ENCODE measurements at places on chromosomes 13 and 19.

DNA sequence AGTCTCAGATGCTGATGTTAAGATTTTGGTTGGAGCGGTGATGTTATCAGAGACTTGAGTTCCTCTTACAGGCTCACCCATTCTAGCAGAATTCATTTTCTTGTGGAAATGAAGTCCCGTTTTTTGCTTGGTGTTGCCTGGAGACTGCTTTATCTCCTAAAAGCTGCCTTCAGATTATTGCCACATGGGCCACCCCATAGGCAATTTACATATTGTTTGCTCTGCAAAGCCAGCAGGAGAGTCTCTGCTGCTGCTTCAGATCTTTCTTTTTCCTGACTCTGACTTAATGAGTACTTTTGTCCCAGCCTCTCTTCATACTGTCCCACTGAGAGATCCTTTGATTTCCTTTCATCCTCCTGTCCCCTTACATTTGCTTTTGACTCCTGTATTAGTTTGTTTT, 114.6 kb downstream of the TDRD3 start:
- no peak for DNase-seq

DNA sequence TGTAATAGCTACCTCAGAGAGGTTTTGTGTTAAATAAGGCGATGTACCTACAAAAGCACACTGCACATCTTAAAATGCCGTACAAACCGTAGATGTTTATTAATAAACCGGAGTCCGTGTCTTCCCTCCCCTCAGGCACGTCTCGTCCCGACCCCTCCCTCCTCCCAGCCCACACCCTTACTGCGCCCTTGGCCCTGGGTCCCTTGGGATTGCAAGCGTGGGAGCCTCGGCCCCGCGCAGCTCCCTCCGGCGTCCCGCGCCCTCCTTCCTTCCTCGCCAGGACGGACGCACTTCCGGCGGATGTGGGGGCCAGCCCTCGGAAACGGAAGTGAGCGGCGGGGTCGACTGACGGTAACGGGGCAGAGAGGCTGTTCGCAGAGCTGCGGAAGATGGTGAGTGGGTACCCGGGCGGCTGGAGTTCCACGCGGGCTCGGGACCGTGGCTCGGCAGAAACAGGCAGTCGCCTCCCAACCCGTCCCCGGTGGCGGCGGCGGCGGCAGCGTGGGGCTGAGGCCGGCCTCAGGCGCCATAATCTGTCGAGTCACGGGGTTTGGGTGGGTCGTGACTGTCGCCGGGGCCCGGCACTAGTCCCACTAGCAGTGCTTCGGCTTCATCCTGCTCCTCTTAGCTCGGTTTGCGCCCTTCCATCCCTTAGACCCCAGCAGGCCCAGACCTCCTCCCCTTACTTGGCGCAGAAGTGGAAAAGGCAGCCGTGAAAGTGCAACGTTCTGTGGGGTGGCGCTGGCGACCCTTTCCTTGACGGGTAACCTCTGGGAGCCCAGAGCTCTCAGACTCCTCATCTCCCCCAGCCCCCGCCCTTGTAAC, at the start of gene POMP:
Gene POMP, plus strand, starts transcription at position 335 of the 825 bp plus-strand sequence. Its CDS starts 55 bp downstream, at position 390.
- peak; percentile 97 for DNase-seq

GRCh38 chr13:76148926-76149325, 512.8 kb downstream of the LMO7 start:
- no peak for DNase-seq

DNA sequence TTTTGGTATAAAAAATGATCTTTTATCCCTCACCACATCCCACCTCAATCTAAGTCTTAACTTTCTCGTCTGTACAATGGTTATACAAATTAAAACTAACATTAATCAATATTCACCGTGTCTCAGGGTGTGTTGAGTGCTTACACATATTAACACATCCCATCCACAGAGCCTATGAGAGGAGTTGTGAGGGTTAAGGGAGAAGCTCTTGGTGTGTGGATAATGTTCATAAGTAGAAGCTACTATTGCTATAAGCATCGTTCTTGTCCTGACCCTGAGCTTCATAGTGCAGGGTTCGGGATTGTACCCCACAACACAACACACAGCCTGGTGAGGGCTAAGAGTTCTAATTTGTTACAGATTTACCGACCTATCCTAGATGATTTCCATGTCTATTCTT, 2.5 kb downstream of the FPR3 start:
- no peak for DNase-seq

DNA sequence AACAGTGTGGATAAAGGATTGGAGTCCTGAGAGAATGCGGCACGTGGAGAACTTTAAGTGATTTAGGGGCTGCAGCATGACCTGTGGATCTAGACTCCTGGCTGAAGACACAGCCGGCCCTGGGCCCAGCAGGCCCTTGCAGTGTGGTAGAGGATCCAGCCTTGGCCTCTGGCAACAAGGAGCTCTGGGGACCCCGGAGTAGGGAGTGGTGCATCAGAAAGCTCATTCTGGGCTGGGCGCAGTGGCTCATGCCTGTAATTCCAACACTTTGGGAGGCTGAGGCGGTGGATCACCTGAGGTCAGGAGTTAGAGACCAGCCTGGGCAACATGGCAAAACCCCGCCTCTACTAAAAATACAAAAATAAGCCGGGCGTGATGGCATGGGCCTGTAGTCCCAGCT, 76.0 kb downstream of the CHST8 start:
- no peak for DNase-seq

GRCh38 chr19:33132425-33132824, 511 bp downstream of the WDR88 start:
- DNase-seq: no peak

- no peak for DNase-seq
Observed at GRCh38 chr19:38597075-38597474, 20.7 kb downstream of the MAP4K1 start.

GRCh38 chr13:44573071-44573470, 3.1 kb downstream of the TSC22D1 start:
- no peak for DNase-seq

DNA sequence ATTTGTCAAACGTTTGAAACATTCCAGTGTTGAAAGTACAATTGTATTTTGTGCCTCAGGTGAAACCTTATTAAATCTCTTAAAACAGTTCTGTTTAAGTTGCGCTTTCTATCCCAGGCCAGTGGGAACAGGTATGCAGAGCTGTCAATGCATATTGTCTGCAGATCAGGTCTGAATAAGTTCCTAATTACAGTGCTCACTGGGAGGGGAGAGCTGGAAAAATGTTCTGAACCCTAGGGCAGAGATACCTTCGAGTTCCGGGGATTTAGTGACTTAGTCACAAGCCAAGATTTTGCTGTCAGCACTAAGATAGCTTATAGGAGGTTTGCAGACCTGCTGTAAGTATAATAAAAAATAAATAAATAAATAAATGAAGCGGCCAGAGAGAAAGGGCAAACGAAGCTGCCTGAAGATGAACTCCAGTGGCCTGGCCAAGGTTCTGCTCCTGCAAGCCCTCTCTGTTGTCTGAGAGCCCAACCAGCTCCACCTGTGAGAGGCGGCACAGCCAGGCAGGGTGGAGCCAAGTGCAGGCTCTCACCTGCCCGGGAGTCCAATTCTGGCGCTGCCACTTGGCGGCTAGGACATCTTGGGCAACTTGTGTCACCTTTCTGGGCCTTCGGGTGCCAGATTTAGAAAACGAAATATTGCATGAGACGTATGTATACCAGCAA, 97.9 kb upstream of the SLC7A1 start:
- DNase-seq: peak; percentile 41

Measured in coronary artery (tissue), 2 donors.